ENCODE measurements at places on chromosomes 16 and 17. TPM values are rescaled to one million over a fixed set of nuclear protein-coding genes. Genes with fewer than 3 reads are reported as not detected.

- no peak for DNase-seq
These were observed 28.3 kb downstream of the CCL4 start for GRCh38 chr17:36131931-36132330.

GRCh38 chr17:42185621-42185930 is 324 bp upstream of the HCRT start:
- no peak for DNase-seq

- DNase-seq = no peak
These were observed 43.6 kb downstream of the OR1D5 start for GRCh38 chr17:3019761-3020160.

- no peak for DNase-seq
These were observed 110.6 kb downstream of the METRNL start for GRCh38 chr17:83190004-83190385.

GRCh38 chr17:55496094-55496881 is 15.0 kb downstream of the SMIM36 start:
- peak; percentile 84 for DNase-seq

GRIN2A gene
- under 0.01 TPM for total RNA-seq
